Putamen (tissue), 1 donor: ENCODE measurements at places on chromosomes 7 and 10.

GRCh38 chr10:22810643-22811465 lies 96.5 kb upstream of the PIP4K2A start:
- DNase-seq, result no peak

DNA sequence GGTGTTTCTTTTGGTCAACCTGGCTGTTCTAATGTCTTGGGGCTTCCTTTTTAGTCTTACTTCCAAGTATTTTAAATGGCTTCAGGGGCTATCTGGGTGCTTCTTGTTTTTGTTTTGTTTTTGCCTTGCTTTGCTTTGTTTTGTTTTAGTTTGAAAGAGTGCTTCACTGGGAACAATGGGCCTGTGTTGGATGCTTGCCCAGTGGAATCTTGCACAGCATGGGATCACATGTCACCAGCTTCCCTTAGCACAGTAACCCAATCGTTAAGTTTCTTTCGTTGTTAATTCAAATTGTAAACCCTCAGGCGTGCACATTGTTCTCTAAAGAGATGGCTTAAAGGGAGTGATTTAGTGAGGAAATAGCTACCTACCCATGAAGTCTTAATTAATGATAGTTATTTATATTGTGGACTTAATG lies 8.9 kb downstream of the COL17A1 start:
- peak; percentile 81 for DNase-seq

DNA sequence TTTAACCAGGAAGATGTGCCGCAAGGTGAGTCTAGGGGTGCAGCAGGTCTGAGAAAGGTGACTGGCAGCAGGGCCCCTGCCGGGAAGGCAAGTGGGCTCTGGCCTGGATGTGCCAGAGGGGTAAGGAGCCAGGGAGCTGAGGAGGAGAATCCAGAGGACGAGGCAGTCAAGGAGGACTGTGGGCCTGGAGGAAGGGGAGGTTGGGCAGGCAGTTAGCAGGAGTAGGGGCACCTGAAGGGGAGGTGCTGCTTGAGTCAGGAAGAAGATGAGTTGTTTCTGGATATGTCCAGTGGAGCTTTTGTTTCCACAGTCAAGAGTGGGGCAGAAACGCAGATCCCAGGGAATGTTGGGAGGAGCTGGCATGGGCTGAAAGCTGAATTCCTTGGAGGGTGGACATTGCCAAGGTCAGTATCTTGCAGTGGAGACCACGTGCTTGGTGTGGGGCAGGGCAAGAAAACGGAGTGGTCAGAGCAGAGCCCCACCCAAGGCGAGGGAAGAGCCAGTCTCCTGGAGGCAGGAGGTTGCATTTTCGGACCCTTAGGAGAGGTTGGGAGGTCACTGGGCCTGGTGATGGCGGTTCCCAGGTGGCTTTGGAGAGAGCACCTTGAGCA lies 34.0 kb downstream of the MINDY4 start:
- DNase-seq, result no peak

- DNase-seq, result no peak
Measured at GRCh38 chr10:24457661-24458318, 248.9 kb downstream of the KIAA1217 start.

DNA sequence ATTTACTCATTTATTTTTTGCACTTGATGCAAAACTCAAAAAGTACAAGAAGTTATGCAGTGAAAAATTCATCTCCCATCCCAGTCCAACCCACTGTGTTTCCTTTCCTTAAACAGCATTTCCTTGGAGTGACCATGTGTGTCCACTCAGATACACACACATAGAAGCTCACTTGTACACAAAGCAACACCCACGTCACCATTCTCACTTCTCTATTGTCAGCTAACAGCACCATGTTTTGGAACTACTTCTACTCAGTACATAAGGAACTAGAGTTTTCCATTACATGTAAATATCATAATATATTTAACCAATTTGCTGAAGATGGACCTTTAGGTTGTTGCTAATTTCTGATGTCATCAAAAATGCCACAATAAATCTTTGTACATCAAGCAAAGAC lies 167.6 kb downstream of the GRID1 start:
- DNase-seq, result no peak

GRCh38 chr10:114719311-114719710 lies 61.2 kb upstream of the ABLIM1 start:
- no peak for DNase-seq
